Inflammatory macrophage treated with lipopolysaccharide for 1 hour (primary cell): ENCODE measurements at places on chromosomes 3 and 15.
A peak's percentile ranks its signal among the peaks of the same experiment; 100 is the strongest.

- DNase-seq: no peak
These were observed 97.1 kb upstream of the NR2E3 start for GRCh38 chr15:71713191-71713809.

GRCh38 chr3:187750006-187750512 is 4.8 kb upstream of the BCL6 start:
- DNase-seq: peak; percentile 27

DNA sequence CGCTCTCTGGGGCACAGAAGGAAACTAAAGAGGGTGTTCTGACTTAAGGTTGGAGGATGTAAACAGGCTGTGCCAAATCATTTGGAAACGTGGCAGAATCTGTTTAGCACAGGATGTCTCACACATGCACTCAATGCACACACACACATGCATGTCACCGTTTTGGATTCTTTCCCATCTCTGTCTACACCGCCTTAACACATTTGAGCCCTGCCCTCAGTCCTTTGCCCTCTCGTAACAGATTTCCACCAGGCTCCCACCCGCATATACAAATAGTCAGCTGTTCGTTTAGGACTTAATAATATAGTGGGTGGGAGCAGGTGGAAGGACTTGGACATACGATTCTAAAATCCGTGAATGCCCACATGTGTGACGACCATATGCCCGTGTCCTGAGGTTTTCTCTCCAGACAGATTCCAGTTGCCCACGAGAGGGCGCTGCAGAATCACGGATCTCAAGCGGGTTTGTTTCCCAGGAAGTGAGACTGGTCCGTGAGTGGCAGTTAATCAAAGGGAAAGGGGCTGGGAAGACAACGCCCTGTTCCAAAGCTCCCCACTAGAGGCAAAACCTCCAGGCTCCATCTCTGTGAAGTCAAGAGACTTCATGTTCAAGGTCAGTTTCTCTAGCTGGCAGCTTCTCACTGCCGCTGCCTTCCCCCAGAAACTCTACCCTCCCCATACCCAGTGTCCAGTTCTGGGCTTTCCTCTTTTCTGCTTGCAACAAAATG is 44.5 kb downstream of the NOX5 start:
- peak; percentile 62 for DNase-seq

DNA sequence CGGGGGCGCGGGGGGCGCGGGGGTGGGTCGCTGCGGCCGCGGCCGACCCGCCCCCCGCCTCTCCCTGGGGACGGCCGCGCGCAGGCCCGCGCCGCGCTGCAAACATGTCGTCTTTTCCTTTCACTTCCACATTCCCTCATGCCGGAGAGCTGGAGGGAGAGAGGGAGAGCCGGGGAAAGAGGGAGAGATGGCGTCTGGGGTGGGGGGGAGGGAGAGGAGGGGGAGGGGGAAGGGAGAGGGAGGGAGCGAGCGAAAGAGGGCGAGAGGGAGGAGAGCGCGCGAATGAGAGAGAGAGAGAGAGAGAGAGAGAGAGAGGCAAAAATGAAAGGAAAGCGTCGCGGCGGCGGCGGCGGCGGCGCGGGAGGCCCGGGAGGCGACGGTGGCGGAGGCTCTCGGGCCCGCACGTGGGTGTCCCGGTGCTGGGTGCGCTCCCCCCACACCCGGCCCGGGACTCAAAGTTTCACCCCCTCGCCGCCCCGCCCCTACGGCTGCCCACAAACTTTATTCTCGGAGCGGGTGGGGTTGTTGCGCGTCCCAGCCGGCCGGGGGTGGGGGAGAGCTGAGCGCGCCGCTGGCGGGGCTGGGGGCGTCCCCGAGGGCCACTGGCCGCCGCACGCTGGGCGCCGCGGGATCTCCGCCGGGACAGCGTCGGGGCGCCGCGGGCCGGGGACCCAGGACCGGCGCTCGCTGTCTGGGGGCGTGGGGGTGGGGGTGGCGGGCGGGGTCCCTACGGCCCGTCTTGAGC is 731 bp downstream of the ZNF710 start:
- peak; percentile 38 for DNase-seq

DNA sequence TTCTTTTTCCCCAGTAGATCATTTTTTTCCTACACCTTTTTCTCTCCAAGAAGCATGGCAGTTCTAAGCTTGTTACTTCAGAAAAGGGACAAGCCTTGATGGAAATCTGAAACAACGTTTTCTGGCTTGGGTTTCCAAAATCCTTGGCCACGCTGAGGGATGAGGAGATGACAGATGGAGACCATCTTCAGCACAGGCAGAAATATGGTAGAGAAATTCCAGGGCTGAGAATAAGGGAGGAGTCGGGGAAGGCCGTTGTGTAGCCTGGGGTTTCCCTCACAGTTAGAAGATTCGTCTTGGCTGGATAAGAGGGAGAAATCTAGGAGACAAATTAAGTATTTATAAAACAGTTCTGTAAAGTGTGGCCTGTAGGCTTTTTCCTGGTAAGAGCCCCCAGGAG is 33.9 kb upstream of the STT3B start:
- no peak for DNase-seq

GRCh38 chr15:100696452-100696851 is 94.1 kb downstream of the ASB7 start:
- DNase-seq: no peak

- DNase-seq: no peak
These were observed 35.8 kb downstream of the PEAK1 start for GRCh38 chr15:77384086-77384485.

DNA sequence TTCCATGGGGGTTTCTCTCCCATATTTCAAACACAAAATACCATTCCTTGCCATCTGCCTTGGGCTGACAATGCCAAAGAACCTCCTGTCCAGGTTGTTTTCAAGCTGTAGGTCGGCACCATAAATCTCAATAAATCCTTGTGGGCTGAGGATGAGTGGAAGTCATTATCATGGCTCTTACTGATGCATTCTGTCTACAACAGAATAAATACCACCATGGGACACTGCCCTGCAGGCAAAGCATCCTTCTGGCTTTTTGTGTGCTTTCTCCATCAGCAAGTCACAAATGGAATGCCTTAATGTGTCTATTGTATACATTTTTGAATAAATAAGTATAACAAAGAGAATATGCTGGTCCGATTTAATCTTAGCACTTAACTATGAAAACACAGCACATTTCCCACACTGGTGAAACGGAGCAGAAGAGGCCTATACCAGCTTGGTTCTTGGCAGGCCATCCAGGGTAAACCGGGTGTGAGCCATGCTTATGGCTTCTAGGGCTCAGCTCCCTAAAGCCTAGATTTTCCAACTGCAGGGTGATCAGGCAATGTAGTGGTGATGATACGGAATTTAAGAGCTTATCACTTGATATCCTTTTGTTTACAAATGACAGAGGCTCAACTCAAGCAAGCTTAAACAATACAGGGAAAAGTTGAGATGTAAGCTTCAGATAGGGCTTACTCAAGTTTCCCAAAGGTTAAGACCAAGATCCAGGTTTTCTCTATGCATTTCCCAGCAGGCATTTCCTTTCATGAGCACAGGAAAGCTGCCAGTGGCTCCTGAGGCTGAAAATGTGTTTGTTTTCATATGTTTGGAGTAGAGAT is 133.2 kb upstream of the LRTM1 start:
- no peak for DNase-seq

DNA sequence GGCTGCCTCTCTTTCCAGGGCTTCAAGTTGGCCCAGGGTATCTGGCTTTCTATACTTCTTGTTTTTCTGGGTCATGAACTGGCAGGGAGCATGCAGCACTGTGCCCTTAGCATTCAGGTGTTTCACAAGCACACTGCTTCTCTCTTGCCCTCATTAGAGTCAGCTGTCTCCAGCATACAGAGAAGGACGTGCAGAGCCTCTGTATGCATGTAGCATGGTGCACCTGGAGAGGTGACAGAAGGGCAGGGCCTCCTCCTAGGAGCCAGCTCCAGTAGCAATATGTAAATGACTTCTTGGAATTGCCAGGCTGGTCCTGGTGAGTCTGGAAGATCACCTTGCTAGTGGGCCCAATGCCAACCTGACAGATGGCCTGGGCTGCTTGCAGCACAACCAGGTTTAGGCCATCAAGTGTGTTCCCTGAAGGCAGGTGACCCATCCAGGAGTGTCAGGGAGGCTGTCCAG is 44.8 kb upstream of the ATP2C1 start:
- DNase-seq: no peak
